ENCODE measurements at places on chromosomes 1 and 21.

- DNase-seq: no peak
These were observed 15.4 kb upstream of the KIAA0040 start for GRCh38 chr1:175207971-175208370.

DNA sequence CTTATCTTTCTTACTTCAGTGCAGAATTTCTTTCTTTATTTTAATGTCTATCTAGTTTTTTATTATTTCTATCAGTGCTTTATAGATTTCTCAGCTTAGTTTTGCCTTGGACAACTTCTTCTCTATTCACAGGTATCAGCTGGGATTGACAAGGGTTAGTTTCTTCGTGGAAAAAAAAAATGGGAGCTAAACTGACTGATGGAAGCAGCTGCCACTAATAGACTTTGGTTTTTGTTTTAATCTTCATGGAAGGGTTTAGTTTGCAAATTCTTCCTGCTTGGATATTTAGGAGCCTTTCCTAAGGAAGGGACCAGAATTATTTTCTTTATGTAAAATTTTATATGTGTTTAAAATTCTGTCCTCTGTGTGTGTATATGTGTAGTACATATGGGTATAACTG is 306.1 kb upstream of the FMN2 start:
- DNase-seq: no peak

DNA sequence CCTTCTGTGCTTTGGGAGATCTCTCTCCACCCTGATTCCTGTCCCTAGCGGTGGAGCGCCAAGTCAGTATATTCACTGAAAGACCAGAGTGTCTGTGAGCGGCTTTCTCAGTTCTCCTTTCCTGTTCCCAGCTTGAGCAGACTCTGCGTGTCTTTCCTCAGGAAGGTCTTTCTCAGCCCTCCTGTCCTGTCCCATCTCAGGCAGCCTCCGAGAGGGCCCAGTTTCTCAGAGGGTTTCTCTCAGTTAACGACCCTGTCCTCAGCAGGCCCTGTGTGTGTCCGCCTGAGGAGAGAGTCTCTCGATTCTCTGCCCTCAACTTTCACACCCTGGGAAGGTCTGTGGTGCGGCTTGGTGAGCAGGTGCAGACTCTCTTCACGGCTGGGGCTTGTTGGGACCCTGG is 34.0 kb upstream of the CHIT1 start:
- DNase-seq: no peak

GRCh38 chr1:42109600-42109999 is 43.6 kb upstream of the GUCA2B start:
- no peak for DNase-seq

DNA sequence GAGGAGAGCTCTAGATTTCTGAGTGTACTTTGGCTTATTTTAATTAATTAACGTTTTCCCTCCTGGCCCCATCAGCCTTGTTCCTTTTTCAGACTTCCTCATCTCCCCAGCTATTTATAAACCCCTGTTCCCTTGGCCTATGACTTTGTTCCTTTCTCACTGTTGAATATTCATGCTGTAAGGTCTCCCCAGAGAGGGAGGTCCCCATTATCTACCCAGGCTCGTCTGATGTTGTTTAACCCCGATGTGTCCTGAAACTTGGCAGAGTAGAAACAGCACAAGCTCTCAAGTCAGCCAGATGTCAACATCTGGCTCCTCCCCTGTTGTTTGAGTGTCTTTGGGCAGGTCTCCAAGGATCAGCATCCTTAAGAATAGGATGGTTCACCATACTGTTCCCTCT is 153.6 kb downstream of the HIVEP3 start:
- no peak for DNase-seq

- DNase-seq: no peak
These were observed 217.7 kb downstream of the CRB1 start for GRCh38 chr1:197485790-197486189.

- no peak for DNase-seq
These were observed 10.8 kb upstream of the NFASC start for GRCh38 chr1:204859861-204860267.

Measured in stimulated activated CD4-positive, alpha-beta T cell treated with anti-CD3 and anti-CD28 coated beads, TNF-alpha, amount 100 ng/mL, for 1 hour (primary cell).